ENCODE measurements at places on chromosomes 2 and 18.

GRCh38 chr2:45567974-45568789 lies 42.9 kb downstream of the SRBD1 start:
- no peak for DNase-seq

- DNase-seq: no peak
Measured at GRCh38 chr2:54374591-54375364, 81.3 kb upstream of the SPTBN1 start.

DNA sequence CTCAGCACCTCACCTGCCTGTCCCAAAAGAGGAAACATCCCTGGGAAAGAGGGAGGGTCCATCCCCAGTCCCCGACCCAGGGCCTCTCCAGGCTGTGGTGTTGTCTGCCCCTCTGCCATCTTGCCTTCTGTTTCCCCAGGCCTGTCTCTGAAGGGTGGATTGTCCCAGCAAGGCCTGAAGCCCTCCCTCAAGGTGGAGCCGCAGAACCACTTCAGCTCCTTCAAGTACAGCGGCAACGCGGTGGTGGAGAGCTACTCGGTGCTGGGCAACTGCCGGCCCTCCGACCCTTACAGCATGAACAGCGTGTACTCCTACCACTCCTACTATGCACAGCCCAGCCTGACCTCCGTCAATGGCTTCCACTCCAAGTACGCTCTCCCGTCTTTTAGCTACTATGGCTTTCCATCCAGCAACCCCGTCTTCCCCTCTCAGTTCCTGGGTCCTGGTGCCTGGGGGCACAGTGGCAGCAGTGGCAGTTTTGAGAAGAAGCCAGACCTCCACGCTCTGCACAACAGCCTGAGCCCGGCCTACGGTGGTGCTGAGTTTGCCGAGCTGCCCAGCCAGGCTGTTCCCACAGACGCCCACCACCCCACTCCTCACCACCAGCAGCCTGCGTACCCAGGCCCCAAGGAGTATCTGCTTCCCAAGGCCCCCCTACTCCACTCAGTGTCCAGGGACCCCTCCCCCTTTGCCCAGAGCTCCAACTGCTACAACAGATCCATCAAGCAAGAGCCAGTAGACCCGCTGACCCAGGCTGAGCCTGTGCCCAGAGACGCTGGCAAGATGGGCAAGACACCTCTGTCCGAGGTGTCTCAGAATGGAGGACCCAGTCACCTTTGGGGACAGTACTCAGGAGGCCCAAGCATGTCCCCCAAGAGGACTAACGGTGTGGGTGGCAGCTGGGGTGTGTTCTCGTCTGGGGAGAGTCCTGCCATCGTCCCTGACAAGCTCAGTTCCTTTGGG lies 47.2 kb downstream of the BOLA3 start:
- no peak for DNase-seq

DNA sequence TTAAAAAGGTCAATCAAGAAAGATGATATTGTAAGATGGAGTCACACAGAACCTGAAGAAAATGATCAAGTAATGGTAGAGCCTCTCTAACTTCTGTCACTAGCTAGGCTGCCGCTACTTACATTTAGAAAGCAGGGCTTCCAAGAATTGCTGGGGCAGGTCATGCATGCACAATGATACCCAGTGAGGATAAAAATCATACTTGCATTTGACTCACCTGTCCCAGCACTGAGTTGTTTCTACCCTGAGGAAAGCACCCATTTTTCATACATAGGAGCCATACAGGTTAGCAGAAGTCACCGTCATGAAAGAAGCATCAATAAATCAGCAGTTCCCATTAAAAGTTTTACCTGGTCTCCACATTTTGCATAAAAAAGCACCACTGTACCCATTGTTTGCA lies 662.3 kb upstream of the FANCL start:
- no peak for DNase-seq

GRCh38 chr2:205053827-205054410 lies 508.6 kb downstream of the PARD3B start:
- no peak for DNase-seq

DNA sequence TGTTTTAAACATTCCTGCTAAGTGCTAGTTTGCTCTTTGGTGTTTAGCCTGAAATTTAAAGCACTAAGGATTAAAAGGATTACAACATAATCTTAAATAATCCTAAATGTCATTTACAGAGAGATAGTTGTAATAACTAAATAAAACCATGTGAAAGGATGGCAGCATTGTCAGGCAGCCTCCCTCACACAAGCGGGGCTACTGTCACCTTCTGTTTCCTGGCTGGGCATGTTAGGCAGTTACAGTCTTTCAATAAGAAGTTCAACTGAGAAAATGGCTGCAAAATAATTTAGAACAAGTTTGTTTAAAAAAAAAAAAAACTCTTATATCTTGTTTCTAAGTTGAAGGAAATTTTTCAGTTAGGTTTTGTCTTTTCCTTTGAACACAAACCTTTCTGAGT lies 124.9 kb downstream of the ARHGAP15 start:
- peak; percentile 17 for DNase-seq

- no peak for DNase-seq
Measured at GRCh38 chr2:120494446-120494845, 148.5 kb downstream of the INHBB start.
